MG63 (cell line): ENCODE measurements at places on chromosomes 3 and 15. TPM values are rescaled to one million over a fixed set of nuclear protein-coding genes. Genes with fewer than 3 reads are reported as not detected.
A peak's percentile ranks its signal among the peaks of the same experiment; 100 is the strongest.

- no peak for DNase-seq
Observed at GRCh38 chr3:114745322-114746240, 401.5 kb downstream of the ZBTB20 start.

Gene MRPS25
- total RNA-seq = 8.2 and 27.7 TPM in 2 replicates

Gene LDHAL6B
- not detected in 2 replicates for total RNA-seq

DNA sequence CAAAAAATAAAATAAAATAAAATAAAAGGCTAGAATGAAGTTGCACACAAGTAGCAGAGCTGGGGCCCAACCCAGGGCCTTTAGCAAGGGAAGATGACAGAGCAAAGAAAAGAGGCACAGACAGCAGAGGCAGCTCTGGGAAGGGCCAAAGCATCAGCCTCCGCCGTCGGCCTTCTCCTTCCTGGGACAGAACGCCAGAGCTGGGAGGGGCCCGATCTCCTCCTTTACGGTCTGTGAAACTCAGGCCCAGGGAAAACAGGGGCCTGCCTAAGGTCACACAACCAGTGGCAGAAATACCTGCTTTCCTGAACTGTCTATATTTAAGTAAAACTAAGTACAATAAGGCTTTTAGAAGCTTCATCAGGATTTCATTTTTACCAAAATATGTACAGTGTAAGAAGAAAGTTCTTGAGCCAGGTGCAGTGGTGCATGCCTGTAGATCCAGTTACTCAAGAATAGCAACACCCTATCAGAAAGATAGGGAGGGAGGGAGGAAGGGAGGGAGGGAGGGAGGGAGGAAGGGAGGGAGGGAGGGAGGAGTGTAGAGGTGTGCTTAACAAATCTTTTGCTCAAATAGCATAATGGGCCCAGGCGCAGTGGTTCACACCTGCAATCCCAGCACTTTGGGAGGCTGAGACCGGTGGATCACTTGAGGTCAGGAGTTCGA lies 43.0 kb upstream of the MUC4 start:
- DNase-seq = no peak

DNA sequence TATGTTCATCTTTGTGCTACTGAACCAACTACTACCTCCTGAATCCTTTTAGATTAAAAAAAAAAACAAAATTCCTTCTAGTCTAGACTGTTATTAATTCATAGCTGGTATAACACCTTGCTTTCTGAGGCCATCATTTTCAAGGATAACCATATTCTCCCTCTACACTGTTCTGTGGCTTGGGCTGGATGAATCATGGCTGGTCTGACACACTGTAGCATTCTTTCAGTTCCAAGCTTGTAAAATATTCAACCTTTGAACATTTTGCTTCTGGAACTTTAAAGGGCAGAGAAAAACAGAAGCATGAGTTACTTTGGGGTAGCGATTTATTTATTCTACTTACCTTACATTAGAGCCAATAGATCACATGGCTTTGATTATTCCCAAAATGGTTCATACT lies 7.6 kb downstream of the HSPBAP1 start:
- peak; percentile 10 for DNase-seq

GRCh38 chr15:71131601-71132362 lies 16.5 kb downstream of the THSD4 start:
- DNase-seq = no peak

- DNase-seq = peak; percentile 52
Observed at GRCh38 chr3:11386465-11387113, 114.4 kb downstream of the ATG7 start.

GRCh38 chr15:85164841-85165466 lies 183.3 kb downstream of the PDE8A start:
- no peak for DNase-seq

DNA sequence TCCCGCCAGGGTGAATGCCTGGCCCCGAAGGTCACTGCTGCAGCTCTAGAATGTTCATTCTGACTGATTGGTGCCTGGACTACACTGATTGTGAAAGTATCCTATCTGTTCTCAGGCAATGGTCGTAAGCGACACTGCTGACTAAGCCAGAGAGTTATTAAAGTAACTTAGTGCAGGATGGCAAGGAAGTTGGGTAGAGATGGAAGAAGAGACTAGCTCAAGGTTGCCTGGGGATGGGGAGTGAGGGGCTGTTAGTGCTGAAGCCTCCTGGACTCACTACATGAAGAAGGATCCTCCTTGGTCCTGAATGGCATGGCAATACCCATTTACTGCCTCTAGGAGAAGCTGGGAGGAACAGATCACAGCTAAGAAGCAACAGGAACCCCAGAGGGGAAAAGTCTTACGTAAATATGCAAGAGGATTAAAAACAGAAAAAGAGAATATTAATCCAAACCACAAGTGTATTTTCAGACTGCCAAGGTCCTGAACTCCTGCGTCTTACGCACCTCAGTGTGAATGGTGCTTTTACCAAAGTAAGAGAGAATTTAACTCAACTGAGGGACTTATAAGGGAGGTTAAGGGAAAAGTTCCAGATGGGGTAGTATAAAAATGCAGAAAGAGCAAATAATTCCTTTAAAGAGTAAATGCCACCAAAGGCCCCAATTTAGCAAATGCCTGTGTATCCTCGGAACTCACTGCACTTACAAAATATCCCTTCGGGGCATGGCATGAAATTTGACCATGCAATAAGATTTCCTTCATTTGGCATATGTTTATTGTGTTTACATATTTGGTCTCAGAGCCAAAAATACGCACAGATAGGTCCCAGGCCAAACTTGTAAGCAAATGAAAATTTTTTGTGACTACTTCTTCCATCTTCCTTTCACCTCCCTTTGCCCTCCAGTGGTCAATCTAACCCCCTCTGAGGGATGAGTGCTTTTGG lies 64.0 kb upstream of the DGKG start:
- peak; percentile 56 for DNase-seq

Gene SIDT1
- not detected in 2 replicates for total RNA-seq

Gene BCL2A1
- 6.0 TPM in 1 of 2 replicates, not detected in the other for total RNA-seq

DNA sequence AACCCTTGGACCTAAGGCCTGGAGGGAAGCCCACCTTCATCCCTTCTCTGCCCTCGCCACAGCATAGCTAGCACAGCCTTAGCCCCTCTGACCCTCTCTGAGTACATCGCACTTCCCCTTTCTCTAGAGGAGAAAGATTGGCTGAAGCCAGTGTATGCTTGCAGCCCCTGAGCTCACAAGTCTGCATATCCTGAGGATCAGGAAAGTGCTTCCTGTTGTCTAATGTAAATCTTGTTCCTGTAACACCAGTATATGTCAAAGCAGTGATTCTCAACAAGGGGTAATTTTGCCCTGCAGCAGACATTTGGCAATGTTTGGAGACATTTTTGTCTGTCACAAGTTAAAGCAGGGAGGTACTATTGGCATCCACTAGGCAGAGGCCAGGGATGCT lies 2.2 kb upstream of the PRKCD start:
- DNase-seq = no peak

DNA sequence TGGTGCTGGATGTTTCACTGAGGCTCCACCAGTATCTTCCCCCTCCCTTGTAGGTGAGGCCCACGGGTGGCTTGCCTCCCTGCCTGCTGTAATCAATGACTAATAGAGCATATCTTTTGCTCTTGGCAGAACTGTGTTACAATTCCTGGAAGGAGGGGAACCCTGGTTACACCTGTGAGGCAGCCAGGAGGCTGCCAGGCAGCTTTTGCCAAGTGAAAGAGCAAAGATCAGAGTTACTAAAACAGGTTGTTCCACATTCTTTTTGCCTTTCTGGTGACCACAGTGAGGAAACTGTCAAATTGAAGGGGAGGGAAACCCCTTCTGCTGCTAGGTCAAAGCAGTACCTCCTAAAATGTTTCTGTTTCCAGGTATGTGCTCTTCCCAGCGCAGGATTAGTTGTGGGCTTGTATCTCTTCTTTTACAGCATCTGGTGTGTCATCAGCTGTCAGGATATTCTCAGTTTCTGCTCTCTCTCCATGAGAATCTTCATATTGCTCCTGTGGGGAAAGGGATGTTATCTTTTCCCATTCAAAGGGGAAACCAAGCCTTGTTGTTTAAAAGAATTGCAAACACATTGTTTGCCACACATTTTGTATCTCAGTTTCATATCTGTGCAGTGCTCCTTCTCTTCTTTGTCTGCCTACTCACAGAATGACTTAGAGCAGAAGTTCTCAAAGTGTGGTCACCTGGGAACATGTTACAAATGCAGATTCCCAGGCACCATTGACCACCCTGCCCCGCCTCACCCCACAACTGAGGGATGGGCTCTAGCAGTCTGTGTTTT lies 137.4 kb upstream of the UMPS start:
- no peak for DNase-seq

DNA sequence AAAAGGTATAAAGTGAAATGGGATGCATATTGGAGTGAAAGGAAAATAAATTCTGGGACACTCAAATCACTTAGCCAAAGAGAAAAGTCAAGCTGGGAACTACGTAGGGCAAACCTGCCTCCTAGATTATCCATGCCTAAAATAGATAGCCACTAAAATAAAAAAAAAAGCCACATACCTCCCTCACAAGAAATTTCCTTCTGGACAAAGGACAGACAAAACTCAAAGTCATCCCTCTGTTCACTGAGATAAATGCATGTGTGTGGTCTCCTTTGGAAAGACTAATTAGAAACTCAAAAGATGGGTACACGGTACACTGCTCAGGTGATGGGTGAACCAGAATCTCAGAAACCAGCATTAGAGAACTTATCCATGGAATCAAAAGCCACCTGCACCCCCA lies 65.2 kb upstream of the MME start:
- no peak for DNase-seq

Gene BNC1
- 23.5 and 28.6 TPM in 2 replicates for total RNA-seq

Gene ZPLD1
- not detected in 2 replicates for total RNA-seq

GRCh38 chr15:42749266-42749665 lies 12.3 kb upstream of the CDAN1 start:
- no peak for DNase-seq

- DNase-seq = no peak
Observed at GRCh38 chr3:115513416-115513800, 109.9 kb upstream of the GAP43 start.

Gene ARGFX
- not detected in 2 replicates for total RNA-seq

- DNase-seq = peak; percentile 19
Observed at GRCh38 chr3:119240101-119240590, 532 bp downstream of the B4GALT4 start.

- DNase-seq = peak; percentile 62
Observed at GRCh38 chr3:188421836-188422540, 268.0 kb downstream of the LPP start.

- peak; percentile 21 for DNase-seq
Observed at GRCh38 chr3:48064292-48064829, 48.1 kb upstream of the MAP4 start.

DNA sequence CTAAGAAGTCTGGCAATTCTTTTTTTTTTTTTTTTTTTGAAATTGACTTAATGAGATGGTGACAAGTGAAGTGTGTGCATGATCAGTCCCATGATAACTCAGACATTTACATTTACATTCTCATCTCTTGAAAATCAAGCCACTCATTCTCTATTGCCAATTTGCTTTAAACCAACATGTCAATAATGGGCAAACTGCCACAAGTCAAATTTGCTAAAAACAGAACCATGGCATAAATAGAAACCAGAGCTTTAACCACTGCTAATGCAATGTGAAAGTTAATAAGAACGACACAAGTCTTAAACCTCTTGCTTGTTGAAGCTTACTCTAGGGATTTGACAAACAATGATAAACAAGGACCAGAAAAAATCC lies 12.0 kb upstream of the COL8A1 start:
- DNase-seq = no peak

DNA sequence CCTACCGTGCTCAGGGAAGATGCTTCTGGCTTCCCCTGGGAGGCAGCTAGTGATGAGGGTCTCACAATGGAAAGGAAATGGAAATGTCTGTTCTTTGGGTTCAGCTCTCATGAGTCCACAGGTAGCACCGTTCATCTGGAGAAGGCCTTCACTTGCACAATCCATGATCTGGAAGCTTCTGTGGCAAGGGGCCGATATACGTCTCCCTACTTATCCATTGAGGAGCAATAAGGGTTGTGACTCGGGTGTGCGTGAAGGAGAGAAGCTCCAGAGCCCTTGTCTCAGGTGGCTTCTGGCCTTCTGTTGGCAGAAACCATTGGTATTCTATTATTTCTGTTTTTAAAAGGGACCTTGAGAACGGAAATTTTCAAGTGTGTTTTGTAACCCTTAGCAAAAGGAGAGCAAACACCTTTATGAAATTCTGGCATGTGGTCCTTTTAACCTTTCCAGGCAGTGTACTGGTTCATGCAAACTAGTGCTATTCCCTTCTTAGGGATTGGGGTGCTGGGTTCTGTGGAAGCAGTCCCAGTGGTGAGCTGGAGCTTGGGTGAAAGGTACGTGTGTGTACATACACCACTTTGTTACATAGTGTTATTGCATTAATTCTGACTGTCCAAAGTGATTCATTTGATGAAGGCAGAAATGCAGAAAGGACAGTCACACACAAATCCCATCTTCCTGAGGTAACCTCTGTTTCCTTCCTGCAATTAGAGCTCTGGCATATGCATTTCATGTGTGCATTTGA lies 32.5 kb downstream of the KLF13 start:
- no peak for DNase-seq

Gene GPR62
- not detected in 2 replicates for total RNA-seq

DNA sequence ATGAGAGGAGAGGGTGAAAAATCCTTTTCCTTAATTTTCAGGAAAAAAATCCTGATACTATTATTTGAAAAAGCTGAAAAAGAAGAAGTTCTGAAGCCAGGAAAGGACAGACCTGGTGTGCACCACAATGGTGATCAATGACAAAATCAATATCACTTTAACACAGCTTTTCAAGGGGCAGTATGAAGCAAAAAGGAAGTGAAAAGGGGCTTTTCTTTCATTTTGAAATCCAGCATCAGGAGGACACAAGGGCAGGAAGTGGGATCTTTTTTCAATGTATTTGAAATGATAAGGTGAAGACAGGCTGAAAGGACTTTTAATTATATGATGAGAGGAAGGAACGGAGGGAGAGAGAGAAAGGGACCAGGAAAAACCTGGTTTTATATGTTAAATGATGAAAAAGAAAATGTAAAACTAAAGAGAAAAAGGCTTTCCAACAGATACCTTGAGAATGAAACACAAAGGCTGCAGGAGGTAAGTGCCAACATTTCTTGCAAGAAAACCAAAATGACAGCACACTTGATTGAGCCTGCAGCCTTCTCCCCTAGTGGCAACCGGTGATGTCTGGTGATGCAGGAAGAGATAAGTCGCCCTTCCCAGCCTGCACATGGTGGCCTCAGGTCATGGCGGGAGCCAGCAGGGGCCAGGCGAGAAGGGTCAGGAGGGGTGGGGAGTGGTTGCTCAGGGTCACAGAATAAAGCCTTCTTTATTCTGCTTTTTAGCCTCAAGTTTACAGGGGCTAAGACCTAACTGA lies 236.7 kb upstream of the WNT5A start:
- DNase-seq = no peak

GRCh38 chr3:124492824-124493223 lies 237.4 kb upstream of the UMPS start:
- DNase-seq = peak; percentile 45
